ENCODE measurements at places on chromosomes 5 and 9.
A peak's percentile ranks its signal among the peaks of the same experiment; 100 is the strongest.

DNA sequence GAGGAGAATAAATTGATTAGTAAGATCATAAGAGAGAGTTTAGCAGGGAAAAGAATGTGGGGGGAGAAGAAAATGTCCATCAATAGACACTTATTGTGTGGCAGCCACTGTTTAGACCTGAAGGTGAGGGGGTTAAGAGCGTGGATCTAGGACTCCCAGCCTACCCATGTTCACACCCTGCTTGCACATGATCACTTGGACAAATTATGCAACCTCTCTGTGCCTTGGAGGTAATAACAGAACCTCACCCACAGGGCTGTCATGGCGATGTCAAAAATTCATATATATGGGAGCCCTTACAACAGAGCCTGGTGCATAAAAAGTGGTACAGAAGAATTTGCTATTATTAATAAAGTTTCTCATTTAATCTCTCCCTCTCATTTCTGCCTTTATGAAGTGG is 86.0 kb upstream of the EQTN start:
- DNase-seq: no peak
- H3K4me3 ChIP-seq: no peak overlapping the region
- peaks cover 21% of the 10 kb centered on the region for H3K4me1 ChIP-seq

GRCh38 chr9:104633976-104634520 is 16.0 kb upstream of the OR13C9 start:
- H3K27ac ChIP-seq: no peak overlapping the region
- no peaks in the 10 kb centered on the region for H3K36me3 ChIP-seq
- H3K4me1 ChIP-seq: no peaks in the 10 kb centered on the region
- H3K27me3 ChIP-seq: no peaks in the 10 kb centered on the region

- no peaks in the 10 kb centered on the region for H3K36me3 ChIP-seq
- no peaks in the 10 kb centered on the region for H3K27me3 ChIP-seq
- no peak for DNase-seq
- no peak overlapping the region for H3K27ac ChIP-seq
- H3K4me1 ChIP-seq: peaks cover 3% of the 10 kb centered on the region
Measured at GRCh38 chr5:160018945-160019625, 10.1 kb downstream of the TTC1 start.

DNA sequence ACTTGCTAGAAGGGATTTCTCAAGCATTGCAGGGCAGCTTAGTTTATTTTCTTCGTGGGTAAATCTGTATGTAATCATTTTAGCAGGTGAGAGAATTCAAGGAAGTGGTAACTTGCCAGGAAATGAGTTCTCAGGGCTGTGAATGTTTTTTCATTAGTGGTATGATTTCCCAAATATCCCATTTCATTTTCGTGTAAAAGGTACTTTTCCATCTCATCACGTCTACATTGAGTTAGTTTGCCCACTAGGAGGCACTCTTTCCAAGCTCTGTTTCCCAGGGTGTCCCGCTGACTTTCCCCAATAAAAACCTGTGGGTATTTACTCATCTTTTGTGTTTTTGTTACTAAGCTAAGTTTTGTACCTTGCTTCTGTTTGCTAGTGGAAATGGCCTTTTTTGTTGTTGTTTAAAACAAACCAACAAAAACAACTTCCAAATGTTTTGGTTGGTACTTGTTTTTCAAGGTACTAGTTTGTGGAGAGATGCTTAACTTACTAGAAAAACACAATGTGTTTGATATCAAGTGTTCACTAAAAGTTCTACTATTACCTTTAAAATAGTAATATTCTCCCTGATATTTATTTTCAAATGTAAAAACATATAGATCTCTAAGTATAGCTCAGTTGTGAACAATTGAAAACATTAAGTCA is 373.6 kb downstream of the ADGRV1 start:
- DNase-seq: peak; percentile 29
- H3K36me3 ChIP-seq: no peaks in the 10 kb centered on the region
- H3K27ac ChIP-seq: no peak overlapping the region
- H3K4me1 ChIP-seq: no peaks in the 10 kb centered on the region
- H3K27me3 ChIP-seq: no peaks in the 10 kb centered on the region
- no peak overlapping the region for H3K4me3 ChIP-seq

DNA sequence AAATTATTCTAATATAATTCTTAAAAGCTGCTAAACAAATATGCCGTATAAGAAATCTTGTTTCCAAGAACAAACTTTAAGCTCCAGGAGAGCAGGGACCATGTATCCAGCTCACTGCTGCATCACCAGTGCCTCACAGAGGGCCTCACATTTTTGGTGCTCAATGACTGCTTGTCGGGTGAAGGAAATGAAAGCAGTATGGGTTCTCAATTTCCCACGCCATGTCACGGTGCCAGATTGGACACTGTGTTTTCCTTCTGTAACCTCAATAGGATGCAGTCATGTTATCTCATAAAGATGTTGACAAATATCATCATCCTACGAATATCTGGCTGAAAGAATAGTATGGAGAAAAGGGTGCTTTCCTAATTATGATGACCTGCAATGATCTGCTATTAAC is 64.7 kb downstream of the POU5F2 start:
- no peaks in the 10 kb centered on the region for H3K27me3 ChIP-seq
- H3K27ac ChIP-seq: no peak overlapping the region
- H3K4me1 ChIP-seq: 0 out of 2 replicates have a peak, but pooled peaks cover 5% of the 10 kb centered on the region
- H3K4me3 ChIP-seq: no peak overlapping the region
- no peaks in the 10 kb centered on the region for H3K36me3 ChIP-seq

- DNase-seq: no peak
- H3K4me1 ChIP-seq: no peaks in the 10 kb centered on the region
- H3K27me3 ChIP-seq: no peaks in the 10 kb centered on the region
- no peak overlapping the region for H3K4me3 ChIP-seq
- H3K27ac ChIP-seq: no peak overlapping the region
Measured at GRCh38 chr5:156394642-156395305, 67.8 kb downstream of the SGCD start.

DNA sequence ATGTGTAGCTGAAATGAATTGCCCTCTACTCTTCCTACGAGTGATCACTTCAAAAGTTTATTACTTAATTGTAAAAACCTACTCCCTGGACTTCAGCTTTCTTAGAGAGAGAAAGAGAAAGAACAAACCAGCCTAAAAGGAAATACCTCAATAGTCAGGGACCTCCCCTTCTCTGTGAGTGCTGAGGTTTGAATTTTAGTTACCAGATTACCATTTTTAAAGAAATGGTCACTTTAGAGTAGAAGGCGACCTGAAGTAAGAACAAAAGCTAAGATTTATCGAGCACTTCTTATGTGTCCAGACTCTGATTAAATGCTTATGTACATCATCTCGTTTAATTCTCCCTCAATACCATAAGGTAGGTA is 11.3 kb downstream of the RAPGEF1 start:
- H3K27me3 ChIP-seq: no peaks in the 10 kb centered on the region
- H3K4me3 ChIP-seq: peak overlapping the region; percentile 54
- DNase-seq: peak; percentile 73
- no peaks in the 10 kb centered on the region for H3K36me3 ChIP-seq
- peak overlapping the region; percentile 100 for H3K27ac ChIP-seq

DNA sequence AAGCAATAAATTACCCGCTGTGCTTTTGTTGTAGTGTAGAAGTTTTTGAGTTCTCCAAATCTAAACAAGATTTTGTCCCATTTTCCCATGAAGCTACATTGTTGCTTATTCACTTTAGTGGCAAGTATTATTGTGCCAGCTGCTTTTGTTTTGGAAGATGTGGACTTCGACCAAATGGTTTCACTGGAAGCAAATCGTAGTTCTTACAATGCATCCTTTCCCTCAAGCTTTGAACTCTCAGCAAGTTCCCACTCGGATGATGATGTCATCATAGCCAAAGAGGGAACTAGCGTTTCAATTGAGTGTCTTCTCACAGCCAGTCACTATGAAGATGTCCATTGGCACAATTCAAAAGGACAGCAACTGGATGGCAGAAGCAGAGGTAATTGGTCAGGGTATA is 10.9 kb downstream of the MFAP3 start:
- no peak overlapping the region for H3K27ac ChIP-seq
- H3K4me3 ChIP-seq: no peak overlapping the region
- DNase-seq: no peak
- peaks cover 6% of the 10 kb centered on the region for H3K36me3 ChIP-seq
- no peaks in the 10 kb centered on the region for H3K27me3 ChIP-seq
- no peaks in the 10 kb centered on the region for H3K4me1 ChIP-seq

DNA sequence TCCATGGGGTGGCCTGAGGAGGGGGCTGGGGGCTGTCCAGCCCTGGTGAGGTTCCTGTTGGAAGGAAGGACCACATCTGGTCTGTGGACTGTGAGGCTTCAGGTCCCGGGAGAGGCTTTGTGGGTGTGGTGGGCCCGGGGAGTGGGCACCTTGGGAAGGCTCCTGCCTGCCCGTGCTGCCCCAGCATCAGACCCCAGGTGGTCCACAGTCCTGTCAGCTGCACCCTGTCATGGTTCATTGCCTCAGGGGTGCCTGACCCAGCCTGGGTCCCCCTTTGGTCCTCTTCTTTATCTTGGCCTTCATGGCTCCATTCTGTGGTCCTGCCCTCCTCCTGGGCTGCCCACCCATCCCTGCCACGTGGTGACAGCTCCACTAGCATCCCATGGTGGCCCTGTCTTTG is 36.7 kb downstream of the WNK2 start:
- H3K27ac ChIP-seq: no peak overlapping the region
- H3K4me1 ChIP-seq: no peaks in the 10 kb centered on the region
- no peaks in the 10 kb centered on the region for H3K36me3 ChIP-seq
- H3K4me3 ChIP-seq: no peak overlapping the region

- no peak for DNase-seq
- no peaks in the 10 kb centered on the region for H3K27me3 ChIP-seq
- peaks cover 11% of the 10 kb centered on the region for H3K36me3 ChIP-seq
Measured at GRCh38 chr5:113031104-113031503, 54.5 kb downstream of the DCP2 start.

GRCh38 chr5:127136908-127137307 is 63.6 kb upstream of the C5orf63 start:
- H3K4me1 ChIP-seq: no peaks in the 10 kb centered on the region
- no peak overlapping the region for H3K4me3 ChIP-seq
- no peaks in the 10 kb centered on the region for H3K27me3 ChIP-seq
- no peak for DNase-seq

DNA sequence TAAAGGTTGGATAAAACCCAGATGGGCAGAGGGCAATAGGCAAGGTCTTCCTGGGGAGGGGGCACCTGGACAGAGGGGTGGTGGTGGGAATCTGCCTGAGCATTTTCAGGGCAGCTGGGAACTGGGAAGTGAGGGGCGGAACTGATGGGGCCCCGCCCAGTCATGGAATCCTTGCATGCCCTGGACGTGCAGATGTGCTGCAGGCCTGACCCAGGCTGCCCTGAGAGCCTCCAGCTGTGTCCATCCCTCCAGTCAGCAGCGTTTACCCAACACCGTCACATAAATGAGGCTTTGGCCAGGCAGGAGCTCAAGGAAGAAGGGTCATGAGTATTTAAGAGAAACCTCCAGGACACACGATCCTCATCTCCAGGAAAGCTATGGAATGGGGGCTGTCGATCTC is 70.3 kb downstream of the DAB2IP start:
- no peaks in the 10 kb centered on the region for H3K36me3 ChIP-seq
- no peak overlapping the region for H3K4me3 ChIP-seq
- H3K27ac ChIP-seq: no peak overlapping the region
- H3K27me3 ChIP-seq: no peaks in the 10 kb centered on the region

DNA sequence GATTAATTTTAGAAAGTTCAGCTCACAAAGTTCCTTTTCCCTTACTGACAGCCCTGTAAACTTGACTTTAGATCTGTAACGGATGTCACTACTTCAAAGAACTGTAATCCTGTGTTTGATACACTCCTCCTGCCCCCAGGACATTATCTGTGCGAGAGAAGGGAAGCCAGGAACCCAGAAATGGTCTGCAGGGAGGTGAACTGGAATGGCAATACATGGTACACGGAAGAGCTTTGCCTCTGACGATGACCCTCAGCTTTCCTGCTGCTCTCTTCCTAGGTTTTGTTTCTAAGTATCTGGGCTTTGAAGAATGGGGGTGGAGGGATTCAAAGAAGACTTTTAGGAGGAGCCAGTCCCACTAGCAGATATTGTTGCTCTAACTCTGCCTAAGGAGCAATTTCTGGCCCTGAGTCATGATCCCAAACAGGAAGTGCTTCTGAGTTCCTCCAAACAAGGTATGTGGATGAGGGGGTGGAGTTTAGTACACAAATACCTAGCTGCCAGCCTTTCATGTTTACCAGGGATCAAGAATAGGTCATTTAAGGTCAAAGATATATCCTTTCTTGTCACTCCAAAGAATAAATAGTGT is 43.4 kb upstream of the TMC1 start:
- H3K27ac ChIP-seq: no peak overlapping the region
- H3K27me3 ChIP-seq: no peaks in the 10 kb centered on the region
- H3K36me3 ChIP-seq: no peaks in the 10 kb centered on the region
- DNase-seq: no peak

DNA sequence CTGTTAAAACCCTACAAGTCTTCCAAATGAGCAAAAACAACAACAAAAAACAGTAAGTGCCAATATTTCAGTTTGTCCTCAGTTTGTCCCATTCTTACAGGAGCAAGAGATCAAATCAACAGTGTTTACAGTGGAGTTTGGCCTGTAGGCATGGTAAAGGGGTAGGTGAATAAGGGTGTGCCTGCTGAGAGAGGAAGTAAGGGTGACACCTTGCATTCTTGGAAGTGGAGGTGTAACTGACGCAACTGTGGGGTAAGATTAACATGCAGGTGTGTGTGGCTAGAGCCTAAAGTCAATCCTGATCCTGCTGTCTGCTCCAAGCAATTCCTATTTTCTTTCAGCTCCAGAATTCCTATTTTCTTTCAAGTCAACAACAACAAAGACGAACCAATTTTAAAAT is 43.4 kb downstream of the PFDN1 start:
- H3K27me3 ChIP-seq: no peaks in the 10 kb centered on the region
- H3K4me1 ChIP-seq: peaks cover under 1% of the 10 kb centered on the region
- no peak overlapping the region for H3K4me3 ChIP-seq
- no peak for DNase-seq

- no peaks in the 10 kb centered on the region for H3K36me3 ChIP-seq
- H3K27ac ChIP-seq: no peak overlapping the region
- no peak overlapping the region for H3K4me3 ChIP-seq
- H3K4me1 ChIP-seq: no peaks in the 10 kb centered on the region
Measured at GRCh38 chr9:136584401-136584932, 38.6 kb upstream of the NOTCH1 start.

DNA sequence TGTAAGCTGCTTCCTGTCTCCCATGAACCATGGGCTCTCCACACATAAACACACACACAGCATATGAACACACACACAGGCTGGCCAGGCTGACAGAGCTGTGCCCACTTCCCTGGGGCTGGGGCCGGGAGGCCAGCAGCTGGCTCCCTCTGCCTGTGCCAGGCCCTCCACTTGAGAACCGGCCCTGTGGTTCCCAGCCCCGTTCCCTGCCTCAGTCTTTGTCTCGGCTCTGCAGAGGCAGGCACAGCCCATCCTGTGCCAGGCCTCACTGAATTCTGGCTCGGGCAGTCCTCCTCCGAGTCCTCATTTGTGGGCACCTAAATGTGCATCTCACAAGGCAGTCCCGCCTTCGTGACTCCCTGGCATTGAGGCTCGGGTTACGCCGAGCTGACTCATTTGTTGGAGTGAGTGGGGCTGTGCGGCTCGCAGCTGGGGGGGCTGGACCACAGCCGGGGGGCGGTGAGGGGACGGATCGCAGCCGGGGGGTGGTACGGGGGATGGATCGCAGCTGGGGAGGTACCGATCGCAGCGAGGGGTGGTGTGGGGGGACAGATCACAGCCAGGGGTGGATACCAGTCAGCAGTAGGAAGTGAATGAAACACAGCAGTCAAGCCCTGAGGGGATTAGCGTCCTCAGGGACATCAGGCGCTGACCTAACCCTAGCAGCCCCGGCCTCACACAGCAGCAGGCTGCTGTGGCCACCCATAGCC is 72.3 kb downstream of the PSMB7 start:
- no peak for DNase-seq
- H3K4me1 ChIP-seq: no peaks in the 10 kb centered on the region
- no peak overlapping the region for H3K27ac ChIP-seq
- H3K36me3 ChIP-seq: no peaks in the 10 kb centered on the region
- no peak overlapping the region for H3K4me3 ChIP-seq
- H3K27me3 ChIP-seq: no peaks in the 10 kb centered on the region

GRCh38 chr5:121199216-121199999 is 652.3 kb upstream of the FTMT start:
- no peaks in the 10 kb centered on the region for H3K36me3 ChIP-seq
- no peak overlapping the region for H3K4me3 ChIP-seq
- H3K27ac ChIP-seq: no peak overlapping the region
- DNase-seq: no peak
